SK-N-DZ (cell line): ENCODE measurements at places on chromosomes 16 and 17.

DNA sequence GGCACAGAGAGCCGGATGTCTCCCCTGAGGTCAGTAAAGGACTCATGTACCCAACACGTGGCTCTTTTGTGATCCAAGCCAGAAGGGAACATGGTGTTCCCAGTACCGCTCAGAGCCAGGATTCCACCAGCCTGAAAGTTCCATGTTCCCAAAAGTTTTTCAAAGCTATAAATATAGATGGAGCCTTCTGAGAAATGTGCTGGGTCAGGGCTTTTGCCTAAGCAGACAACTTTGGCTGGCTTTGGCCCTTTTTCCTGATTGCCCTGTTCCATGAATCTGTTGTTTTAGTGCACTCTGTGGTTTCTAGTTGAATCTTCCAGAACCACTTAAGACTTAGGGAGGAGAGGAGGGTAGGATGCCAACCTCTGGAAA is 128.5 kb upstream of the HS3ST2 start:
- no peak for DNase-seq

GRCh38 chr17:28331891-28332420 is 3.3 kb downstream of the IFT20 start:
- no peak for DNase-seq

DNA sequence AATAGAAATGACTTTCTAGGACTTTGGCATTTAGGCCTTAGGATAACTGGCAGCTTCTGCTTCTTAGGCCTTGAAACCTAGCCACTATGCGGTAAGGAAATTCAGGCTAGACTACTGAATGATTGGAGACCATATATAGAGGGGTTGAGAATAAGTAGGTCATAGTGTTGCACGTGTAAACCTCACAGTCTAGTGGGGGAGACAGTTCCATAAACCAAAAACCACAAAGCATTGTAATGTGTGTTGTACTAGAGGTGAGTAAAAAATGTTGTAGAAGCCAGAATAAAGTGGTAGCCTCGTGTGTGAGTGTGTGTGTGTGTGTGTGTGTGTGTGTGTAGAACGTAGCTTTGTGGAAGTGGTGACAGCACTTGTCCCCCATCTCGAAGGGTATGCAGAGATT is 188.5 kb downstream of the MAP2K6 start:
- no peak for DNase-seq

GRCh38 chr16:57157533-57157932 is 28.3 kb downstream of the PSME3IP1 start:
- no peak for DNase-seq

GRCh38 chr16:66923247-66923731 is 2.0 kb downstream of the RRAD start:
- no peak for DNase-seq

DNA sequence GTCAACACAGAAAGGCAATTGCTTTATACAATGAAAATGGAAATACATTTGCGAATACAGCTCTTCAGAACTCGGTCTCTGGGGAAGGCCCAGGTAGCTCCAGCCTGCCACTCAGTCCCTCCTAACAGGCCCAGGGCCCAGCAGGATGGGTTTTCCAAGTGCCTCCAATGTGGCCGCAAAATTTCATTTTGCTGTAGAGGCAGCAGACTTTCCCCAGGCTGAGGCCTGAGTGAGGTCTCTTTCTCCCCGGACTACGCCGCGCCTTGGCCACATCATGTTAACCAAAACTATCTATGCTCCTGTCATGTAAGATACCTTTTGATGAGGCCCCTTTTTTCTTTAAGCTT is 606.0 kb upstream of the SALL1 start:
- no peak for DNase-seq

DNA sequence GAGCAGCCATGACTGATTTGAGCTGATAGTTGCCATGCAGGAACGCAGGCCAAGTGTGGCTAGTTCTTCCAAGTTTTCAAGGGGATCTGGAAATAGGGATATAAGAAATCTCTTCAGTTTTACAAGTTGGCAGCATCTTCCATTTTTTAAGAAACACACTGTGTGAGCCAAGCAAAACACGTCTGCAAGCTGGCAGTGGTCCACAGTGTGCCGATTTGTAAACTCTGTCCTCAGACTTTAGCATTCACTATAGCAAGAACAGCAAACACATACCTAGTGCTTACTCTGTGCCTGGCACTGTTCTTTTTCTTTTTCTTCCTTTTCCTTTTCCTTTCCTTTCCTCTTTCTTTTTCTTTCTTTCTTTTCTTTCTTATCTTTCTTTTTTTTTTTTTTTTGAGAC is 2.9 kb downstream of the ORAI3 start:
- DNase-seq, result no peak

DNA sequence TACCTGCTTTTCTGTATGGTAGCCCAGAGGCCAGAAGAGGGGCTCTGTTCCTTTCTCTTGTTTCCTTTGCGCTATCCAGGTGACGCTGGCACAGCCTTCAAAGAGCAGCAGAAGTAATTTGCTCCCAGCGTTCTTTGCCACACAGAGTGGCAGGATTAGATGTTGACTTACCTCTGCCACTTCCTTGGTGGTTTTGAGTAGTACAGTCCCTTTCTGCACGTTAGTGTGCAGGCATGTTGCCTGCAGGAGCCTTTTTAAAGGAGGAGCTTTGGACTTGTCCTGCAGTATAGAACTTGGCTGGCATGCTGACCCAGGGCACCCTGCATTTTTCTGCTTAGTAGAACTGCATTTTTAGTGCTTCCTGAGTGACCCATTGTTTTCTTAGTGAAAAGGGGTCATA is at the start of gene ABCC11:
Gene ABCC11, minus strand, starts transcription at position 229 of the 400 bp plus-strand sequence. CDS start 15,618 bp downstream, outside the sequence.
- DNase-seq, result no peak

DNA sequence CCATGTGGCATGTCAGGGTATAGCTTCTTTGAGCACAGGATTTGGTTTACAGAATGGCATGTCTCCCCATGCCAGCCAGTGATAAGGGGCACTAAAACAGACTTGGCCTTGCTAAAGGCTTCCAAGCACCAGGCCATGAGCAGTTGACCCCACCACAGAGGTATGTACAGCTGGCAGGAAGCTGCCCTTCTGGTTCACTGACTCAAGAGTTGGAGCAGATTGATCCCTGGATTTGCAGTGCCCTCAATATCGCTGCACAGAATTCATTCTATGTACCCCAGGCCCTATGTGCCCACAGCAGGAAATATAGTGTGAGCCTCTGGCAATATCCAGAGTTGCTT is 24.3 kb downstream of the HLF start:
- no peak for DNase-seq

DNA sequence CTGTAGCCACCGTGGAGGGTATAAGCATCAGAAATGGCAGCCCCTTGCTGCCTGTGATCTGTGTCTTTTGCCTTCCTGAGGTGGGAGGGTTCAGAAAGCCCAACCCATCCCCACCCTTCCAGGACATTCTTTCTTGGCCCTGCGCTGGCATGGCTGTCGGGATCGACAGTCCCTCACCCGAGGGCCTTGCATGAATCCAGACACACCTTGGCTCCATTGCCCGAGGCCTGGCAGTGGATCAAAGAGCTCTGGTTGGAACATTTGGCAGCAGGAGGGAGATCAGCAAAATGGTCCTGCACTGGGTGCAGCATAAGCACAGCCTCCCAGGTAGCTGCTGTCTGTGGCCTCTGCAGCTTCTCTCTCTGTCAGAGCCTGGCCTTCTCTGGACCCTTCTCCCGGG is 246.6 kb upstream of the MAF start:
- no peak for DNase-seq

- no peak for DNase-seq
Measured at GRCh38 chr16:20904507-20905081, 4.0 kb downstream of the LYRM1 start.

- DNase-seq, result no peak
Measured at GRCh38 chr16:16992975-16993765, 477.6 kb downstream of the XYLT1 start.

DNA sequence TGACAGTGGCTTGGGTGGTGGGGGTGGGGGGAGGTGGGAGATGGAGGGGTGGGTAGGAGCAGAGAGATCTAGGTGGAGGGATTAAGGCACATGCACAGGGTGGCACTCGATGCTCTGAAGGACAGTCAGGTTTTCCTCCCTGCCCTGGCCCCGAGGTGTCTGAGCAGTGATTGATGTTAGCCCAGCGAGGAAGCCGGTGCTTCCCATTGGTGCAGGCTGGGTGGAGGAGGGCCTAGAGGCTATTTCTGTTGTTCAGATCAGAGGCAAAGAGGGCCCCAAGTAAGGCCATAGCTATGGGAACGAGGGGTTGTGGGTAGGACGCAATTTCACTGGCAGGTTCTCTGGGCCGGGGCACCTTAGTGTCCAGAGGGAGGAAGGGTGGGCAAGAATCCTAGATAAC is 23.1 kb downstream of the CACNA1G start:
- no peak for DNase-seq

GRCh38 chr17:79749156-79749815 is 18.5 kb downstream of the ENPP7 start:
- no peak for DNase-seq
